ENCODE measurements at places on chromosomes 6 and 20.

DNA sequence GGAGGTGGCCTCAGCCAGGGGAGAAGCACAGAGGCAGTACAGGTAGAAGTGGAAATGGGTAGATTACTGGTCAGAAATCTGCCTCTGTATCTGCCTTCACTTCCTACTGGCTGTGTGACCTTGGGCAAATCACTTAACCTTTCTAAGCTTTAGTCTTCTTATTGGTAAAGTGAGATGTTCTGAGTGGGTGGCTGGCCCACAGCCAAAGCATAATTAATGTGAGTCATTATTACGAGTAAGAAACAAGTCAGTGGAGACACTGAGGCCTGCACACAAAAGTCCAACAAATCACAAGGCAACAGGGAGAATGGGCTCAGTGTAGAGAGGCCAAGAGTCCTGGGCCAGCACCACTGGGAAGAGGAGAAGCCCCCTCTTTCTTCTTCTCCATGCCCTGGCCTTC lies 39.1 kb downstream of the NRN1 start:
- no peak for DNase-seq

- DNase-seq: no peak
Observed at GRCh38 chr6:135314543-135314942, 133.4 kb downstream of the MYB start.

GRCh38 chr6:15698471-15698870 lies 35.6 kb upstream of the DTNBP1 start:
- peak; percentile 24 for DNase-seq

GRCh38 chr6:113893866-113894265 lies 36.7 kb downstream of the MARCKS start:
- DNase-seq: no peak

GRCh38 chr6:35148167-35148741 lies 7.1 kb upstream of the TCP11 start:
- no peak for DNase-seq

DNA sequence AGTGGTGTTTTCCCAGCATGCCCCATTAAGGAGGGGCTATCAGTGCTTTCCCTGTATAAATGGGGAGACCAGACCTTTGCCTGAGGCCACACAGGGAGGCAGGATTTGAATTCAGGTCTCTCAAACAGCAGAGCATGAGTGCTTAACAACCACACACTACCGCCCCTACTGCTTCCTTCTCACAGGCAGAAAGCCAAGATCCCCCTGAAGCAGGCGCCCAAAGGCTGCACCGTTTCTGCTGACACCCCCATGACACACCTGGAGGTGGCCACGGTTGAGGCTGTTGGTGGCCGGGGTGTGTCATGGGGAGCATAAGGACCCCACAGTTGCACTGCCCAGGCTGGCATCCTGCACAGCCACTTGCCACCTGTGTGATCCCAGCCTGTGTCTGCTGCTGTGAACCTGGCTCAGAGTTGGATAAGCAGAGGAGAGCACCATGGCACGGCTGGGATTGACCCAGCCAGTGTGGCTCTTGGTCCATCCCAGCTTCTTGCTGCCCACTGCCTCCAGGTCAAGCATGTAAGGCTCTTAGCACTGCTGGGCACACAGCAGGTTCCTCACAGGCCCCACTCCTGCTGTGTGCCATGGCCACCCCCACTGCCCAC lies 28.3 kb downstream of the PCK1 start:
- no peak for DNase-seq

DNA sequence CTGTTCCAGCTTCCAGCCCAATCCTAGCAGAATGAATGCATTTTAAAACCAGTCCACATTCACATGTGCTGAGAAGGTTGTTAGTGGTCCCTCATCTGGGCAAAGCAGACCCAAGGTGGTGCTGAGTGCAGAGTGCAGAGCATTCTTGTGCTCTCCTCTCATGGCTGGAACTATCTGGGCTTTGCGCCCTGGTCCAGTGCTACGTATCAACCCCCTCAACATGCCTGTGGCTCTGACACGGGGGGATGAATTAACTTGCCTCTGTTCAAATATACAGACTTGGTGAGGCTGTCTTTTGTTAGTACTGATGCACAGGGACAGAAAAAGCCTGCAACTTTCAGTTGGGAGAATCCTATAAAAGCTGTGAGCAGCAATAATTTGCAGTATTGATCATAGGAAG lies 42.5 kb downstream of the PANK2 start:
- no peak for DNase-seq

DNA sequence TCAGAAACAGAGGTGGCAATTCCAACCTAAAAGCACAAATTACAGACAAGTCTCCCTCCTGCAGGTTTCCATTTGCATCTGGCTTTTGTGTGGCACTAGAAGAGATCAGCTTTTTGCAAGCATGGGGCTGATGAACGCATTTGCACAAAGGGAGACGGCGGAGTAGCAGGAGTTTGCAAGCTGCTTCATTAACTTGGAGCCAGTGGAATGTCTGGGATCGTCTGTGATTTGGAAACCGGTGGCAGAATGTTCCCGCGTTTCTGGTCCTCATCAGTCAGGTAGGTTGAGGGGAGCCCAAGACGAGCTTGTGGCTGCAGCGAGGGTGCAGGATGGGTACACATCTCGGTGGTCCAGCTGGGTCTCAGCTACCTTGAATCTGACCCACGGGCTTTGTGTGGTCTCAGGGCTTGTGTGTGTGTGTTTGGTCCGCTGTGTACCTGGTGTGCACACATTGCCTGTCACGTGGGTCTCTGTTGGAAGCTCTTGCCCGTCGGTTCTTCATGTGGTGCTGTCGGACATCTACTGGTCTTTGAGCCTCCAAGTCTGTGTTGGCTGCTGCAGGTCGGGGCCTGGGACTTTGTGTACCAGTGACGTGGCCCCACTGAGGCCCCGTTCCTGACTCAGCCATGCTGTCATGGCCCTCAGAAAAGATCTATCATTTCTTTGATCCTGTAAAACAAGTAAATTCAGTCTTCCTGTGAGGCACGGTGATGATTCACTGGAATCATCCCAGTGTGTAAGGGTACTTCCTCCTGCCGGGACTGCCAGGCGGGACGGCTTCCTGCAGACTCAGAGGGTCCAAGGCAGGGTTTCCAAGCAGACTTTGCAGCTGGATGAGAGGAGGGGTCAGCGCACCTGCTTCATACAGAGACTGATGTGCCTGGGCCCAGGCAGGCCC lies 12.4 kb upstream of the MYT1 start:
- no peak for DNase-seq

- no peak for DNase-seq
Observed at GRCh38 chr6:74420221-74420620, 724.2 kb downstream of the CD109 start.

DNA sequence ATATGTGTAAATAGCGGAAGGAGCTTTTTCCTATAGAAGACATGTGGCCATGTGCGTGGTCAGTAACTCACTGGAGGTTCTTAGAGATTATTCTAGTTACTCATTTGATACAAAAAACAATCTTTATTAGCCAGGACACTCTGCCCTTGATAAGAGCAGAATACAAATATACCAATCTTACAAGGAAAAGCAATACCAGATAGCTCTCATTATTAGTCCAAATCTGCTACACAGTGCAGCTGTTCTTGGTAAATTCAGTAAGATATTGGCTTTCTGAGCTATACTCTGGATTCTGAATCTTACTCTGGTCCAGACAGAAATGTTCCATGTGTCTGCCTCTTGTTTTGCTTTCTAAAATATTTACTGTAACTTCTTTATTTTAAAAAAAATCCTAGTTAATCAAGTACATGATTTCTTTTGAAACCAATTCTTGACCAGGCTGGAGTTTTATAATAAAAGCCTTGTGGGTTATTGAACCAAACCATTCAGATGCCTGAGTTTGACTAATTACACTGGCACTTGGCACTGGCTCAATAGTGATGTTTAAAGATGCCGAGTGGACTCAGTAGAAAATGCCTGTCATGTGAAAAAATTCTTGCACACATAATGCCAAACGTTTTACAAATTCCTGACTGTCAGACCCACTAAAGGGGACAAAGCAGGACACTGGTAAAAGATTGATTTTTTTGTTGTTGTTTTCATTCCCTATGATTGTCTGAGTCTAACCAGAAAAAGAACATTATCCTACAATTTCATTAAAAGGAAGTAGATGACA lies 242.8 kb upstream of the TCF21 start:
- DNase-seq: no peak
